Glutamatergic neuron (in vitro differentiated cells): ENCODE measurements at places on chromosomes 11 and 22.

- no peak for DNase-seq
Measured at GRCh38 chr22:27312966-27313855, 488.3 kb downstream of the MN1 start.

- no peak for DNase-seq
Measured at GRCh38 chr11:124725719-124726105, 14.0 kb upstream of the NRGN start.

- DNase-seq = peak; percentile 80
Measured at GRCh38 chr11:76445121-76446084, 585 bp downstream of the EMSY start.

DNA sequence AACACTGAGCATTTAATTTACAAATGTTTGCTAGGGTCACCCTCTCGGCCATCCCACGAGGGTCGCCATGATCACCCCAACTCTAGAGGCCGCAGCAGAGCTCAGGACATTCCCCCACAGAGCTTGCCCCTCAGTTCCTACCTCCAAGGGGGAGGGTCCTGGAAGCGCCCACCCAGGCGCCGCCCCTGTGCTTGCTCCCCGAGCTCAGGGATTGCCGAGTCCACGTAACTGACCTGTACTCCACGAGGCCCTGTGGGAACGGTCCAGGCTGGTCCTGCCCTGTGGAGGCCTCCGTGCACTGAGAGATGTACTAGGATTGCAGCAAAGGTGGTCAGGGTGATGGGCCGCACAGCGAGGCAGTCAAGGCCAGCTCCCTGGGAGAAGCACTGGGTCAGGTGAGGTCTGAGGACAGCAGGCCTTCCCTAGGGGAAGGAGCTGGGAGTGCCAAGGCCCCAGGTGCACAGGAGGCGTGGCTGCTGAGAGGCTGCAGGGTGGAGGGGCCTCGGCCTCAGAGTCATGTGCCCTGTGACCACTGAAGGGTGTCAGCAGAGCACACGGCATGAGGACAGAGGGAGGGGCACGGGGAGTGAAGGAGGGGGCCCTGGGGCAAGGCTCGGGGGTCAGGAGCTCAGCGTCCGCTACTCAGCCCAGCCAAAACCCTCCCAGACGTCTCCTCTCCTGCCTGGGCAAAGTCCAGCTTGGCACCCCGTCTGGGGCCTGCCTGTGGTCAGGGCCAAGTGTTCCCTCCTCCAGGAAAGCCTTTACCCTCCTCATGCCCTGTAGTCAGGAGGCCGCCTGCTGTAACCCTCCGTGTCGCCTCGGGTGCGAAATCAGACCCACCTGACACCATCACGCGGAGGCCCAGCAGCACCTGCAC, 2.4 kb upstream of the MIOX start:
- DNase-seq = peak; percentile 16

GRCh38 chr11:43072096-43072495, 239.7 kb upstream of the API5 start:
- DNase-seq = no peak

DNA sequence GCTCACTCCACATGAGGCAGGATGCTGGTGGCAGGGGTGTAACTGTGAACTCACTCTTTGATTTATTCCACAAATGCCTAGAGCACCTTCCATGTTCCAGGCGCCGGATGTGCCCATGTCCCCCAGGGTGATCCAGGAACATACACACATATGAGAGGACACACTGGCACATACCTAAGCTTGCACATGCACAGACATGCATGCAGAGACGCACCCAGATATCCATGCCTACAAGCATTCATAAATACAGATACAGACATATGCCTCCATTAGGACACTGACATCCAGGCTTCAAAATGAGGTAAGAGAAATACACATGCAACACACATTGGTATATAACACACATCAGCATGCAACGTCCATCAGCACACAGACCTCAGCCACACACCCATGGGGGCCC, 4.5 kb downstream of the OSM start:
- DNase-seq = no peak

- DNase-seq = peak; percentile 76
Measured at GRCh38 chr22:49967706-49968208, 7.2 kb downstream of the PIM3 start.

DNA sequence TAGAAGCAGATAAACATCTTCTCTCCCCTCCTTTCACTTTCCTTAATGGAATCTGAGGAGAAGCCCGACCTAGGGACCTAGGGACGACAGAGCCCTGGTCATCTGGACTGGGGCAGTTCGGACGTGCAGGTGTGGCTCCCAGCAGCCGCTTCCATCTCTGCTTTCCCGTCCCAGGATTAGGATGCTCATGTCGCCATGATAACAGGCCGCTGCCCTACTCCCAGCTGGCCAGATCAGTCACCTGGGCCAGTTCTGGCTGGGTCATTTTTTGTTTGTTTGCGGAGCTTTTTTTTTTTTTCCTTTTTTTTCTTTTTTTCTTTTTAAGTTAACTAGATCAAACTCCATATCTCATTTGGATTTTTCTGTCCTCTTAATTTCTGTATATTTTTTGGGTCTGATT, 166.3 kb upstream of the TTC12 start:
- no peak for DNase-seq

DNA sequence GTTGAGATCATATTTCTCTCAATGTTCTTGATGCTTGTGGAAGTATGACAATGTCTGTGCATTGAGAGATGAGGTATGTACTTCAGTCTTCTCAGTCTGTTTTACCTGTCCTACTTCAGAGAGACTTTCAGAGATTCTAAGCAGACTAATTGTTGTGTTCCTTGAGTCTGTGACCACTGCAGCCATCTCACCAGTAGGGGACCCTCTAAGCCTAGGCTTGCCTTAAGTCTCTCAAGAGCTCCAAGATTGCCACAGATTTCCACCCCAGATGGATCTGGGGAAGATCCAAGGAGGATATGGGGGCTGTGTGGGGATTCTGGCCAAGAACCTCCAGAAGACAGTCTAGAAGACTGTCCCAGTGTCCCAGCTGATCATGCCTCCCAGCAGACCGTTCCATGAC, 179.9 kb upstream of the PLET1 start:
- no peak for DNase-seq

- no peak for DNase-seq
Measured at GRCh38 chr11:74182635-74183034, 11.5 kb downstream of the PPME1 start.

DNA sequence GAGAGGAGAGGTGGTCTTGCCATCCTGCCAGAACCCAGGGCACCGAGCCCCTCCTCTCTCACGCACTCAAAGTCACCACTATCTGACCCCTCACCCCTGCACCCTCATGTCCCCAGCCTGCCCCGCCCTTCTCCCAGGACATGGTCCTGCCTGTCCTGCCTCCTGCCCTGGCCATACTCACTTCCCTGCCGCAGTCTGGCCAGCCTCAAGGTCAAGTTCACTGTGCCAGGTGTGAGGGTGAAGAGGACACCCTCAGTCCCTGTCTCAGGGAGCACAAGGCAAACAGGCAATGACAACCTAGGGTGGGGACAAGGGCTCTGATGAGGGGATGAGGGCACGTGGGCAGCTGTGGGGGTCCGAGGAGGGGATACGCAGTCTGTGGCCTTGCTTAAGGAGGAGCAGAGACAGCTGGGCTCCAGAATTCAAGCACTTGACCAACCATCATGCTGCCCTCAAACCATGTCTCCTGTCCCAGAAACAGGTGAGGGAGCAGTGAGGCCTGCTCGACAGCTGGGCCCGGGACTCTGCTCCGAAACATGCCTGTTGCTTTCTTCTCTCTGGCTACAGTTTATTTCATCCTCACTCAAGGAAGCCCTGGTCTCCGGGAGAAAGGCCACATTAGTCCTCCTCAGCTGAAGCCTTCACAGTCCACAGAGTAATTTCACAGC, 36.6 kb downstream of the PDGFB start:
- no peak for DNase-seq

DNA sequence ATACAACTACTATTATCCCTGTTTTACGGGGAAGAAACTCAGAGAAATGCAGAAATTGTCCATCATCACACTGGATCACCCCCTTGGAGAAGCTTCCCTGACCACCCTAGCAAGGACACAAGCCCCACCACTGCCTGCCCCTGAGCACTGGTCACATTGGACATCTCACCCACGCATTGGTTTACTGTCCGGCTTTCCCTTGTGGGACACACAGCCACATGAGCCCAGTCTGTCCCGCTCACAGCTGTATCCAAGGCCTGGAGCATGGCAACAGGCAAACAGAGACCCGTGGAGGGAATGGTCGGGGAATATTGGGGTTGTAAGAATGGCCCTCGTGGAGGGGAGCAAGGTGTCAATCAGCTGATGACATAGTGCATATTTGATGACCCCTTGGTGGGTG, 42.7 kb upstream of the FGF3 start:
- no peak for DNase-seq

DNA sequence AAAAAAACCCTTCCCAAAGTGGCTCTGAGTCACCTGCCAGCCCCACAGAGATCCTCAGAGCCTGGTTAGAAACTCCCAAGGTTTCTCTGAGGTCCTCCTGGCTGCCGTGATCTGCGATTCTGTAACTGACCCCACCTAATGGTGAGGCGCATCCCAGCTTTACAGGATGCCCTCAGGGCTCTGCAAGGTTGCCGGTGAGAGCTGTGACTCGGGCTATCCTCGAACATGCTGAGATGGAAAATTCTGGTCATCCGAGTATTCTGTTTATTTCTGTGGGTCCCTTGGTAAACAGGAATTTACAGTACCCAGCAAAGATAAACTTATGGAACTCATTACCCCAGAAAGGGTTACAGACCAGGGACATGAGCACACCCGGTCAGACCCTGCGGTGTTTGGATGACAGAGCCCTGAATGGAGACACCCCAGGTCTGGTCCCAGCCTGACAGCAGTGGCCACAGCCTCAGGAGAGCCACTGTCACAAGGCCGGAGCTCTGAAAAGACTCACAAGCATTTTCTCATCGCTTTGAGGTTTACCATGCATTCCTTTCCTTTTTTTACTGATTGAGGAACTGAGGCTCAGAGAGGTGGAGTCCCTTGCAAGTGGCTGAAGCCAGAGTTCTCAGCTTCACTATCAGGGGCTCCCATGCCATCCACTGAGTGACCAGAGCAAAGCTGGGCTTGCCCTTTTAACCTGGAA, 22.2 kb downstream of the LIF start:
- DNase-seq = no peak
